NCI-H1092 treated with DMSO at 0.1 percent for 48 hours (cell line): ENCODE measurements at places on chromosomes 1 and 21.

DNA sequence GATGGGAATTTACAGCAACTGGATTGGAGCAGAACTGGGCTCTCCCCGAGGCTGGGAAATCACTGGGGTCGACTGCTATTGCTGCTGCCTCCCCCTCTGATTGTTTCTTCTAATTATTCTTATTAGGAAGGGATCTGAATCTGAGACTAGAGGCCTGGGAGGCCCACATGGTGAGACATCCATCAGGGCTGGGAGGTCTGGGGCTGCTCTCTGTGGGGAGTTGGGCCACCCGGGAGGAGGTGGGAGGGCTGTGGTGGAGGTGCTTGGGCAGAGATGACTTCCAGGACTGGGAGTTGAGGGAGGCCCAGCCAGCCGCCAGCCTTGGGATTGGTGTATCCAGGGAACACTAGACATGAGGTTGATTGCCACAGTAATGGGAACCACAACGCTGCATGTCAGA, 247.9 kb downstream of the GRIK3 start:
- no peak for DNase-seq

DNA sequence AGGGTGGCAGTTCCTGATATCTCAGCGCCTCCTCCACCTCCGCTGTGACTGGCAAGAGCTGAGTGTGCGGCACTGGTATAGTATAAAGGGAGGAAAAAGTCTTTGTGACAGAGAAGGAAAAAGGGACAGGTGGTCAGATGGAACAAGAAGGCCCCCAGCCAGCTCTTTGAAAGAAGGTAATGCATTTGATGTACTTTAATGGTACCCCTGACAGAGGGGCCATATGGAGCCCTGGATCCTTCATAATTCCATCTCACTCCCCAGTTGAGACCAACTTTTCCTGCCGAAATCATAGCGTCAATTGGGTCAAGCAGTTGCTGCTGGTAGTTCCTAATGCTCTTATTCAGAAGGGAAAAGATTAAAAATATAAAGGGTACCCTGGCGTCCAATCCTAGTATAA, 198.2 kb downstream of the ZNF326 start:
- no peak for DNase-seq

DNA sequence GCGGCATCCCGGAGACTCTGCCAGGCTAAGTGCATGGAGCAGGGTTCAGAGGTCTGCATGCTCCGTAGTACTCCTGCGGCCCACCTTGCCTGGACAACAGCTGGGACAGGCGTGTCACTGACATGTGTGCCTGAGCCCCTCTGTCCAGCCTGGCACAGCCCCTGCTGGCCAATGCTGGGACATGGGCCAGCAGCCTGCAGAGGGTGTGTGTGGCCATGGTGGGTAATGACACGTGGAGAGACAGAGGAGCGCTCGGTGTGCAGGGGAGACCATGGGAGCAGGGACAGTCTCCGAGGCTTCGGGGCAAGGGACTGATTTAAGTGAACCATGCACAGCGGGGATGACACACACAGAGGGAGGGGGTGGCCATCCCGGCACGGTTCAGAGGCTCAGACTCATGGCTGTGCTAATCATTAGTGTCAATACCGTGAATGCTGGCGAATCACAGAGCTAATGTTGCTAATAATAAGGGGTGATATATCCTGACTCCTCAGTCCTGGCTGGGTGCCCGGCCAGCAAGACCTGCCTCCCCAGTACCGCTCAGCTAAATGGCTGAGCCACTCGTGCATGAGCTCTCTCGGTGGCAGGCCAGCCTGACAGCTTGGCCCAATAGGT, 41.5 kb downstream of the IGSF21 start:
- DNase-seq: peak; percentile 79

- DNase-seq: no peak
These were observed 7.6 kb upstream of the CDCP2 start for GRCh38 chr1:54160351-54160750.

DNA sequence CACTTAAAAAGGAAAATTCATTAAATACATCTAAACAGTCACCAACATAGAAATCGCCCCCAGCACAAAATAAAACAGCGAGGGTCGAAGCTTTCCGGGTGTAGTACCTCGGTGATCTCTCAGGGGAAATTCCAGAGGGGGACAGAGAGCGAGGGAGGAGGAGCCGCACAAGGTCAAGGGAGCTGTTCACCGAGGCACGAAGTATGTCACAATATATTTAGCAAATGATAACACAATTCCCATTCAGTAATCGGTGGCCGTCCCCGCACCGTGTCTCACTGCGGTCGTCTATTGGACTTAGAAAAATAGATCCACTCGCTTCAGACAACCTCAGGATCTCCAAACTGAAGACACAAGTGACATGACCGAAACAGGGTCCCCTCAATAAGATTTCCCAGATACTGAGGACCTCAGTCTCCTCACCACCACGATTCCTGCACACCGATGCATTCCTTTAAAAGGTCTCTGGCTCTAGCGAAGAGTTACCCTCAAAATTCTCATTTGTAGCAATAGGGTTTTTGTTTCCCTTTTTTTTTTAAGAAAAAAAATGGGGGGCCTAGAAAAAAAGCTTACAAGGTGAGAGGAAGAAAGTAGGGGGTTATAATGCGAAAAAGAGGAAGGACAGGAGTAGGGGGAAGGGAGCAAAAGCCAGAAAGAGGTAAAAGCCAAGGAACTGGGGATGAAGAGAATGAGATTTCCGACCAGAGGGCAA, 1.1 kb downstream of the LPGAT1 start:
- peak; percentile 62 for DNase-seq

DNA sequence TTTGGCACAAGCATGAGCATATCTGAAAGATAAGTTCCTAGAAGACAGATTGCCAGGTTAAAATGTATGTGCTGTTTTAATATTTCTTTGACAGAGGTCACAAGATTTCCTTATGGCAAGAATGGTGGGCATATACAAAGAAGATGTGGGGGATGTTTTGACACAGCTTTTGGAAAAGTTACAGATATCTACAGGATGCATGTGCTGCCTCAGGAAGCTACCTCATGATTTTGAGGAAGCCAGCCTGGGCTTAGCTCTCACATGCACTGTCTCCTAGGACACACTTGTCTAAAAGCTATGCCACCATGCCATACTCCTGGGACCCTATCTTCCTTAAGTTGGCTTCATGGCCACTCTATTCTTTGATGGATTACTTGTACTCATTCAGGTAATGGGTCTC, 99.9 kb downstream of the C1orf94 start:
- no peak for DNase-seq

DNA sequence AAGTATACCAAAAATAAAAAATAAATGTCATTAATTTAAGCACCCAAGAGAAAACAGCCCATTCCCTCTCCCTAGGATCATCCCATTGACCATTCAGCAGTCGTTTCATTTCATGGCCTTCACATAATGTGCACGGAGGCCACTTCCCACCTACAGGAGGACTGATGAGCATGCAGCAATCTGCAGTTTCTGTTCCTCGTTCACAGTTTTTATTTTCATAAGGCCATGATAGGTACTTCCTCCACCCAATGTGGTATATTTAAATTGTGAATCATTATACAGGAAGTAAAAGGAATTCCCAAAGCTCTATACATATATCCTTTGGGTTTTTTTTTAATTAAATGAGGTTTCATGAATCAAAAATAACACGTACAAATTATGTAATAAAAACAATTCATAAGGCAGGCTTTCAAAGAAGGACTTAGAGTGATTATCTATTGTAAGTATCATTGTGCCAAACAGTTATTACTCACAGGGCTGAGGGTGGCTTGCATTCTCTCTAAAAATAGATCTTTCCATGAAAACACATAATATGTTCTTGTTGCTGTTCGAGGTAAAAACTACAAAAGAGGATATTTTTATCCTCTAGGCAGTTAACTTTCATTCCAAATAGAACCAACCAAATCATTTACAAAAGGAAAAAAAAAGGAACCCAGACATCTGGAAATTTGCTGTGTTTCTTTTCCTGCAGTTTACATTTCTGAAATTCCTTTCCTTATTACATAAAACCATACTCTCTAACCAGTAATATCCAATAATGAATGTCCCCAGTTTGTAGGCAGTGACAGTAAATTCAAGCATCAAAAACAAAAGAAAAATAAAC, 27.5 kb upstream of the SLC44A3 start:
- DNase-seq: no peak

- DNase-seq: no peak
These were observed 159.4 kb upstream of the ATP1B1 start for GRCh38 chr1:168947041-168947440.

GRCh38 chr1:219171192-219171935, 2.3 kb upstream of the LYPLAL1 start:
- DNase-seq: no peak

- DNase-seq: no peak
These were observed 11.4 kb downstream of the SLC5A9 start for GRCh38 chr1:48233666-48234485.

GRCh38 chr1:228687587-228687986, 47.7 kb upstream of the RHOU start:
- no peak for DNase-seq

GRCh38 chr1:12338823-12339222, 109.0 kb downstream of the VPS13D start:
- DNase-seq: no peak

DNA sequence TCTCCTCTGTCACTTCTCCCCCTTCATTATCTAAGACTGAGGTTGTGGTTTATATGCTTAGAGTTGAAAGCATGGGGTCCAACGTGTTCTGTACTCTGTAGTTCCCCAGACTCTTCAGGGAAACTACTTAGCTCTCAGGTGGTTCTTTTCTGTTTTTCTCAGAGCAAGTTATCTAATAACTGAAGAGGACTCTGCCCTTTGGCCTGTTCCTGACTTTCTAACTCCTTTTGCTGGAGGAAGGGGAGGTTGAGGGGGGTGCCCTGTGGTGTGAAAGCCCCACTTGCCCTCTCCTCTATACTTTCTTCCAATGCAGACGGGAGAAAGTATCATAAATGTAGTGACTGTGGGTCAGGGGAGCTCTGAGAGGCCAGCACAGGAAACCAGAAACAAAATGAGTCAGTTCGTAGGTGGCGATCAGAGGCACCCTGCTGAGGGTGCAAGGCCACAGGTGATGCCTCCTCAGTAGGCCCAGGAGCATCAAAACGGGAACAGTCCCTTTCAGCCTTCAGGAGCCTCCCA, 5.0 kb downstream of the SLC25A44 start:
- no peak for DNase-seq
